Fibroblast of lung (primary cell): ENCODE measurements at places on chromosomes 4 and X. TPM values are rescaled to one million over a fixed set of nuclear protein-coding genes. Genes with fewer than 3 reads are reported as not detected.

Gene NOX1
- total RNA-seq, result not detected in 2 replicates

Gene PRKG2
- 17.5 and 26.5 TPM in 2 replicates for total RNA-seq

Gene AADAT
- 2.6 and 3.5 TPM in 2 replicates for total RNA-seq

Gene NUDT6
- 6.4 and 8.6 TPM in 2 replicates for total RNA-seq

Gene FATE1
- total RNA-seq, result not detected in 2 replicates

Gene ADH1C
- 0.77 and 0.83 TPM in 2 replicates for total RNA-seq

Gene SSX1
- total RNA-seq, result not detected in 2 replicates

Gene ASMT
- not detected in 2 replicates for total RNA-seq

Gene RPL36A
- 305 and 521 TPM in 2 replicates for total RNA-seq

Gene ZNF674
- 6.9 and 8.3 TPM in 2 replicates for total RNA-seq

Gene SULT1E1
- not detected in 2 replicates for total RNA-seq

Gene GEMIN8
- total RNA-seq, result 11.3 and 20.1 TPM in 2 replicates

Gene RNF175
- 0.26 TPM in 1 of 2 replicates, not detected in the other for total RNA-seq

Gene DRD5
- total RNA-seq, result not detected in 2 replicates

Gene TLR6
- total RNA-seq, result 1.0 and 2.3 TPM in 2 replicates
